ENCODE measurements at places on chromosomes 12 and 14.

DNA sequence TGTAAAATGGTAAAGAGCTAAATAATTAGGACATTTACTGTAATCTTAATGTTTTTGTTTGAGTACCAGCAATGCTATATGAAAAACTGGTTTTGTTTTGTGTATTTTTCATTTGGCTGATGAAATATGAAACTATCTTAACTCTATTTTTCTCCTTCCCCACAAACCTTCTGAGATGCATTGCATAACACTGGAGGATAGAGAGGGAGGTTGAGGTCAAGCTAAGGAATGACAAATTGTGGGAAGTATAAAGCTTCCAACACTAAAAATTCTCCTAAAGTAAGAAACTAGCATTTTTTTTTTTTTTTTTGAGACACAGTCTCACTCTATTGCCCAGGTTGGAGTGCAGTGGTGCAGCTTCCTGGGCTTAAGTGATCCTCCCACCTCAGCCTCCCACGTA lies 31.5 kb upstream of the SRP54 start:
- no peak for DNase-seq

DNA sequence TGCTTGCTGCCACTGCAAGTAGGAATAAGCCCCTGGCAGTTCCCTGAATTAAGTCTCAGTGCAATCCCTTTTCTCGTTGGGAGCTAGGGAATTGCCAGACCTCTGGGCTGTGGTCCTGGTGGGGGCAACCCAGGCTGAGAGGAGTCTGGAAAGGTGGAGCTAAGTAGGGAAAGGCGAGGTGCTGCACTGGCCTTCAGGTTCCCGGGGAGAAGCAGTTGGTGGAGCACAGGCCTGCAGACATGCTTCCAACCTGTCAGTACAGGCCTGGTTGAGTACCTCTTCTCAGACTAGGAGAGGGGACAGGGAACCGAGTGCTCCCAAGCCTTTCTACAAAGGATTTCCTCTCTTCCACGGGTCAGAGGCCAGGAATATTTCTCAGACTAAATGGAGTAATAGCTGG lies 1.5 kb downstream of the NRIP2 start:
- DNase-seq: no peak

DNA sequence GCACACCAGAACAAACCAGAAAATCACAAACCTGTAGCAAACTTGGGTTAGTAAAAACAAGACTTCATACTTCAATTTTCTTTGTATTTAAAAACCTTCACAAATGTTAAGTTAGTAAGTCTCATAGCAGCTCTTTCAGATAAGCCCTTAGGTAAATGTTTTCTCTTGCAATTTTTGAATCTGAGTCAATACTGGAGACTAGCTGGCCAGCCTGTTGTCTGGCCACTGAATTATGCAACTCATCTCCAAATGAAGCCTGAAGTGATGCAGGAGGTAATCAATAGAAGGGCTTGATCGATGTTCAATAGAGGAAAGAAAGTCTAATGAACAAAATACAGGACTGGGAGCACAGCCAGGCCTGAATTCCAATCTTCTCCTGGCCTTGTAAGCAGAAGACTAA lies 465.2 kb downstream of the LRIG3 start:
- DNase-seq: no peak

DNA sequence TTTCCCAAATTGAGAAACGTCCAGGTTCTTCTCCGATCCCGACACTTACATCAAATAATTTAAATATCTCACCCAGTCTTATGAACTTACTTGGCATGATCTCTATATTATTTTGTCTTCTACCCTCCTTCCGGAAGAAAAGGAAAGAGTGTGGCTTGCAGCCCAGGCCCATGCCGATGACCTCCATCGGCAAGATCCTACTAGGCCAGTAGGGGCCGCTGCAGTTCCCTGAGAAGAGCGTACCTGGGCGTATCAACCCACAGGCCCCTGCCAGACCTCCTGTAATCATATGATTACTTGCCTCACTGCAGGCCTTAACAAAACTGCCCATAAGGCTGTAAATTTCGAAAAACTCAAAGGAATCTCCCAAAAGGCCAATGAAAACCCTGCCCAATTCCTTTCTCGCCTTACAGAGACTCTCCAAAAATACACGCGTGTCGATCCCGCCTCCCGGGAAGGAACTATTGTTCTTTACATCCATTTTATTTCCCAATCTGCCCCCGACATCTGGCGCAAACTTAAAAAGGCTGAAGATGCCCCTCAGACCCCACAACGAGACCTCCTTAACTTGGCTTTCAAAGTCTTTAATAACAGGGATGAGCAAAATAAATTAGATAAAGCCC lies 69.6 kb downstream of the MOK start:
- peak; percentile 59 for DNase-seq

DNA sequence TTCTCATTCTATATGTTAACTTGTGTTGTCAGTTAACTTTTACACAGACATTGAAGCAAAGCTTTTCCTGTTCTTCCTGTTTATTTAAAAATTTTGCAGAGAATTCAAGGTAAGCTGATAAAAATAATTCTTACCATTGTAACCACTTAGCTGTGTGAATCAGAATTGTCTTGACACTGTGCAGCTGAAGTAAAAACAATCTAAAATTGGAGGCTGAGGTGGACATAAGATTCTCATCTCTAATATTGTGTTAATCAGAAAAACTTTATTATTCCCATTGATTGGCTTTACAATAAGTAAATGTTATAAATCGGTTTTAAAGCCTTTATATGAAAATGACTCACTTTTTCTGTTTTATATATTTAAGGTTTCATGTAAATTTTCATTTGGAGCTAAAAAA lies 240.3 kb upstream of the PLEKHG7 start:
- DNase-seq: no peak

DNA sequence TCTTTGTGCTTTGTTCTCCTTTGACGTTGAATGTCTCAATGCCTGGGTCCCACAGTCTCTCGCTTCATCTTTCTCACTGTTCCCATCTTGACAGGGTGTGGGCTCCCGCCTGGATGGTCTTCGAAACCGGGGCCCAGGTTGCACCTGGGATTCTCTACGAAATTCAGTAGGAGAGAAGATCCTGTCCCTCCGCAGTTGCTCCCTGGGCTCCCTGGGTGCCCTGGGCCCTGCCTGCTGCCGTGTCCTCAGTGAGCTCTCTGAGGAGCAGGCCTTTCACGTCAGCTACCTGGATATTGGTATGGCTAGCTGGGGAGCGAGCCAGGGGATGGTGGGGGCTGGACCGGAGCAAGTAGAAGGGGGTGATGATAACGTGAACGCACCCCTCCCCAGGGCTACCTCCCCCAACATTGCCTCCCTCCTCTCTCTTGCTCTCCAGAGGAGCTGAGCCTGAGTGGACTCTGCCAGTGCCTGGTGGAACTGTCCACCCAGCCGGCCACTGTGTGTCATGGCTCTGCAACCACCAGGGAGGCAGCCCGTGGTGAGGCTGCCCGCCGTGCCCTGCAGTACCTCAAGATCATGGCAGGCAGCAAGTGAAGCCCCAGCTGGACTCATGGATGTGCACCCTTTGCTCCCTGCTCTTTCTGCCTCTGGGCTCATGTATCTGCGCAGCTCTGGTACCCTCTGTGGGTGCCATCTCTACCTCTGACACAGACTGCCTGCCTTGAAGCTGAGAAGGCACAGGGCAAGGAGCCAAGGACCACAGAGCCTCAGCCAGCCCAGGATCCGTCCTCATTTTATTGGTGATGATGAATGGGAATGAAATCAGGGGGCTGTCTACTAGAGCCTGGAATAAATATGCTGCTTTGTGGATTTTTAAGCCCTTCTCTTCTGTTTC lies 1.5 kb downstream of the NPFF start:
- no peak for DNase-seq

DNA sequence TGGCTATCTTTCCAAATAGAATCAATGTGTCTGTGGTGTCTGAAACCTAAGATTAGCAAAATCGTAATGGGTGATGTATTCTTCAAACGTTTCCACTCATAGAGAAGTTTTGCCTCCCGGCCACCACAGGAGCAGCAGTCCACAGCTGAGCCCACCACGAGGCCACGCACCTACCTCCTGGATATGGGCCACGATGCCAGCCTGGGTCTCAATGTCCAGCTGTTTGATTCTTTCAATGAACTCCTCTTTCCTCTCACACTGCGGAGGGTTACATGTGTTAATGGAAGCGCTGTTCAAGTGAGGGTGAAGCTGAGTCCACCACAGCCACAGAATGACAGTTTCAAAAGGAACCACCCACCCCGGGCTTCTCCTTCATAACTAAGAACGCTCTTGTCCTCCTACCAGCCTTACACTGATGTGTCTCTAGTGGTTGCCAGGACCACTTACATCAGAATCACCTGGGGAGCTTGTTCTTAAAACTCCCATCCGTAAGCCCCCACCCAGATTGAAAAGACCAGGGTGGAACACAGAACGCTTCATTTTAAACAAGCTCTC lies 75.3 kb downstream of the CCDC88C start:
- no peak for DNase-seq

DNA sequence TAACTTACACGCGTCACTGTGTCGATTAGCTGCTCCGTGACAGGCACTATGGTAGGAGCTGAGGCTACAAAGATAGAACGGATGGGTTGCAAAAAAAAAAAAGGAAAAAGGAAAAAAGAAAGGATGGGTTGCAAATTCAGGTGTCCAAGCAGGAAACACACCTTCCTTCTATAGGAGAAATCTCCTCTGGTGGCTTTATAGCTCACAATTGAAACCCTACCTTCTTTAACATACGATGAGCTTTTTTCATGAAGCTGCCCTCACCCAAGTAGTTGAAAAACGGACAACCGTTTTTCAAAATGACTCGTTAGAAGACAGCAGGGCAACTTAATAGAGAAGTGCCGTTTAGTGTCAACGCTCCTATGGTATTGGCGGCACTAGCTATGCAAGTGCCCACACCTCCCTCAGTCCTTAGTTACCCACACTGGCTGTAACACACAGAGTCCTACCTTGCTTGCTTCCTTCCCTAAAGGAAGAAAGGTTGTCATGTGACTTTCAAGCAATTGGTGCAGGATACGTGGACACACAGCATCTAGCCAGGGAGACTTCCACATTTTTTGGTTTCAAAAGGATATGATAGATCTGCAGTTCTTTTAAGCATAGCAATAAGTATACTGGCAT lies 682 bp upstream of the TRIP11 start:
- peak; percentile 57 for DNase-seq

- no peak for DNase-seq
Observed at GRCh38 chr12:116892349-116893140, 11.3 kb upstream of the HRK start.

GRCh38 chr12:120847814-120848213 lies 56.3 kb downstream of the SPPL3 start:
- DNase-seq: no peak

- no peak for DNase-seq
Observed at GRCh38 chr14:77989441-77989991, 180.7 kb upstream of the NRXN3 start.

- no peak for DNase-seq
Observed at GRCh38 chr14:99250636-99251208, 21.3 kb downstream of the BCL11B start.

DNA sequence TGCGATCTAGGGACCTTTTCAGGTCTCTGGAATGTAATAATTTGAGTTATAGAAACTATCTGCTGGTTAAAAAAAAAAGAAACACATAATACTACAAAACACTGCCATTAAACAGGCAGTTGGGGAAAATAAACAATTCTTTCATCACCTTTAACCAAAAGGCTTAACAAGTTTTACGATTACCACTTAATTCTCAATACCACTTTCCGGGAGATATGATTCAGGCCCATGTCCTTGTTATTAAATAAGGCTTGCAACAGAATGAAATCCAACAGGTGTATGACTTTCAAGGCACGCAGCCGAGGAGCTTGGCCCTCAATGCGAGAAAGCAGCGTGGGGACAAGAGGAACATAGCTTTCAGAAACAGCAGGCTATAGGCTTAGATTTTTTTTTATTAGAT lies 5.6 kb upstream of the GLRX5 start:
- DNase-seq: no peak

GRCh38 chr12:121568971-121569751 lies 11.7 kb downstream of the KDM2B start:
- no peak for DNase-seq

- no peak for DNase-seq
Observed at GRCh38 chr12:6819106-6820030, 2.3 kb upstream of the GPR162 start.

- DNase-seq: no peak
Observed at GRCh38 chr12:84117190-84117589, 795.4 kb downstream of the SLC6A15 start.

DNA sequence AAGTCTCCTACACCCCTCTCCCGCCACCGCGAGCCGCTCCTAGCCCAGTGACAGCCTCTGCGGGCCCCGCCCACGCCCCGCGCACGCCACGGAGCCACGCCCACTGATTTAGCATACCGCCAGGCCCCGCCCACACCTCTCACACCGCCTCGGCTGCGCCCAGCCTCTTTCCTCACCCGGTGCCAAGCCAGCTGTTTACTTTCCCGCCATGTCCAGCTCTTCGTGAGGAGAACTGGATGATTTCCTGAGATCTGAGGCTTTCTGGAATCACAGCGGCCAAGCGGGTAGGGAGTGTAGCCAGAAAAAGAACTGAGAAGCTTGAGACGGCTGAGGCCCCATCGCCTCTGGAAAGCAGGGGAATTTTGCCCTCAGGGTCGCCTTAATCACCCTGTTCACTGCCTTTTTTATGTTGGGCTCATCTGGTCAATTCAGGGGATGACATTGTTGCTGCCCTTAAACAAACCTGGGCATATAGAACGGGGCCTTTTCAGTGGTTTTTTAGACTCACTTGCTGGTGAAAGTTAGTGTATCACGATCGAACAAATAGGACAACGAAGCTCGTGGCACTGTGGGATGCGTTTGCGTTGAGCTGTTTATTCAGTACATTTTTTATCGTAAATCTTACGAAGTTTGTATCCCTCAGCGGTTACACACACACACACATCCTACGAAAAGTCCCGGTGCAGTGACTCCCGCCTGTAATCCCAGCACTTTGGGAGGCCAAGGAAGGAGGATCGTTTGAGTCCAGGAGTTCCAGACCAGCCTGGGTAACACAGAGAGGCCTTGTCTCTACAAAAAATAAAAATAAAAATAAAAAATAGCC lies at the start of gene RNF212B:
TSS of gene RNF212B (plus strand) at position 165 of the 823 bp plus-strand sequence. CDS start 2,410 bp downstream, outside the sequence.
- peak; percentile 40 for DNase-seq

DNA sequence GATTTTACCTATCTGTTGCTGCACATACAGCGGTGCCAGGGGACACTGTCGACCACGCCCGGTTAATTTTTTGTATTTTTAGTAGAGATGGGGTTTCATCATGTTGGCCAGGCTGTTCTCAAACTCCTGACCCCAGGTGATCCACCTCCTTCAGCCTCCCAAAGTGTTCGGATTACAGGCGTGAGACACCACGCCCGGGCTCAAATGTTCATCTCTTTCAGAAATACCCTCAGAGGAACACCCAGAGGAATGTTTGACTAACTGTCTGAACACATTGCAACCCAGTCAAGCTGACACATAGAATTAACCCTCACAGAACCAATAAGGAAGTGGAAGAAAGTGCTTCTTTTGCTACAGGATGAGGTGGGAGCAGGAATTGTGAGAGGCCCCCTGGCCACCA lies 15.0 kb upstream of the ETFBKMT start:
- no peak for DNase-seq

- no peak for DNase-seq
Observed at GRCh38 chr12:3014641-3015040, 55.4 kb downstream of the TEAD4 start.

Data from T-helper 2 cell (primary cell).